Activated T-cell treated with anti-CD3 and anti-CD28 coated beads for 4 hours (primary cell): ENCODE measurements at places on chromosomes 3 and 15.

GRCh38 chr15:43776718-43777266 lies at the start of gene ELL3:
ELL3 (minus strand) TSS chr15:43776966; CDS start chr15:43776901, 65 bp downstream.
- DNase-seq = peak; percentile 71

GRCh38 chr15:35293353-35294130 lies 208.4 kb upstream of the NANOGP8 start:
- DNase-seq = no peak

- DNase-seq = no peak
Measured at GRCh38 chr3:192642651-192643050, 84.7 kb downstream of the FGF12 start.

GRCh38 chr3:25887907-25888306 lies 98.0 kb downstream of the OXSM start:
- DNase-seq = no peak

- no peak for DNase-seq
Measured at GRCh38 chr3:188037965-188038581, 115.9 kb upstream of the LPP start.

DNA sequence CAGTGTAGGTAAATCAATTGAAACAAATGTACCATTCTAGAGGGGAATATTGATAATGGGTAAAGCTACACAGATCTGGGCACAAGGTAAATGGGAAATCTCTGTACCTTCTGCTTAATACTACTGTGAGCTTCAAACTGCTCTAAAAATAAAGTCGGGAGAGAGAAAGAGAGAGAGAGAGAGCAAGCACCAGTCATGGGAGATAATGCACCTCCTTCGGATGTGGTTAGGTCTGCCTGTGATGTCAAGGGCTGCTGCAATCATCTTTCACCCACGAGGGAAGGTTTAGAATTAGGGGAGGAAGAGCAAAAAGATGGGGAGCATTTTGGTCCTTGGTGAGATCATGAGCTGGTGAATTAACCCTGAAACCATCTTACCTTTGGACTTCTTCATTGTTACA lies 219.1 kb downstream of the ZNF385D start:
- DNase-seq = no peak

DNA sequence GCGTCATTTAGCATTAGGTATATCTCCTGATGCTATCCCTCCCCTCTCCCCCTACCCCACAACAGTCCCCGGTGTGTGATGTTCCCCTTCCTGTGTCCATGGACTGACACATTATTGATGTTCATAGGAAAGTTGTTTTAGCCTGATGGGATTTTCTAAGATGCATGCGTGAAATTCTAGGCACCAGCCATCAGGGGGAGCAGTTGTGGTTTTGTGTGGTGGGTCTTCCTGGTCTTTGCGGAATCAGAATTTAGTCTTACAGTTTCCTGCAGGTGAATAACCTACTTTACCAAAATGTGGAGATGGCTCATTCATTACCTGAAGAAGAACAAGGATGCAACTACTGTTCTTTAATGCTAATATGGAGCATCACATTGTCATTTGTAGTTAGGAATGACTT lies 455.0 kb upstream of the THBS1 start:
- no peak for DNase-seq

DNA sequence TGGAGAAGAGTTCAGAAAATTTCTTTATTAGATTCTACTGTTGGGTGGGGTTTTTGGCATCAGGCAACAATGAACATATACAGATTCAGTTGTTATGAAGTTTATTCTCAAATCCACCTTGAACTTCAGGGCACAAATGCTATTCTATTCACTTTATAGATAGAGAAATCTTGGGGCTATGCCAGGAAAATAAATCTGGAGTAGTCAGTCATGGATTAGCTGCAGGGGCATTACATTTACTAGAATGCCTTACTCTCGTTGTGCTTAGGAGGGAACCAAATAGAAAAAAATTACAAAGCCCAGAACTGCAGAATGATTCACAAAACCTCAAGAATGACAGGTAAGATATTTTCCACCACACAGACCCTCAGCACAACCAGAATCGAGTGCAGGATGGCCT lies 216.7 kb downstream of the CDIN1 start:
- no peak for DNase-seq

GRCh38 chr3:25449857-25450256 lies 21.8 kb downstream of the RARB start:
- DNase-seq = no peak

- no peak for DNase-seq
Measured at GRCh38 chr15:83208367-83208661, 691 bp upstream of the HDGFL3 start.

DNA sequence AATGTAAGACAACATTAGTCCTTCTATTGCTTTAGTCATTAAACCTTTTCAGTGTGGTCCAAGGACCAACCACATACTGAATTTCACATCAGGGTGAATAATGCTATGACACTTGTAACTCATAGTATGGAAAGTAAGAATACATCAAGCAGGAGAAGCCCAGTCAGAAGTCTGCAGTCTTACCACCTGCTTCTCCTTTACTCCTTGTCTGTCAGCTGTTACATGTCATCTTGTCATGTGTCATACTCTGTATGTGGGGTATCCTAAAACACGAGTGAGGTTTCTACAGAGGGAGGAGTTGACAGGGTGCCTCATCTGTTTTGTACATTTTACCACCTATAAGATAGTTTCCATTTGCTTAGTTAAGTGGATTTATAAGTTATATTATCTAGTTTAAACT lies 32.8 kb upstream of the EID1 start:
- DNase-seq = no peak

DNA sequence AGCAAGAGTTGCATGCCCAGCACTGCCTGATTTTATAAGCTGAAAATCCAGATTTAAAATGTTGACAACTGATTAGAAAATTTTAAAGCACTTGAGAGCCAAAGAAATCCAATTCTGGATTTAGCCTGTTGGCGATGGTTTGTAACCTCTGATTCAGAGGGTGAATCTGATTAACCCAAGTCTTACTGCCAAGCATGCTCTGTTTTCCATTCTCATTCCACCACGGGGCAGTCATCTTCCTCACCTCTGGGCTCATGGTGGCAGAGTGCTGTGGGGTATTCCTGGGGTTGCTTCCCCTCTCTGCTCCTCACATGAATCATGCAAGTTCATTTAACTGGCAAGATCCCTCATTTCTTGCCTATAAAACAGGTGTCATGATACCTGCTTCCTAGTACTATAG lies 342.2 kb downstream of the EPHB1 start:
- no peak for DNase-seq

- DNase-seq = no peak
Measured at GRCh38 chr3:52521881-52522650, 11.6 kb downstream of the NT5DC2 start.

DNA sequence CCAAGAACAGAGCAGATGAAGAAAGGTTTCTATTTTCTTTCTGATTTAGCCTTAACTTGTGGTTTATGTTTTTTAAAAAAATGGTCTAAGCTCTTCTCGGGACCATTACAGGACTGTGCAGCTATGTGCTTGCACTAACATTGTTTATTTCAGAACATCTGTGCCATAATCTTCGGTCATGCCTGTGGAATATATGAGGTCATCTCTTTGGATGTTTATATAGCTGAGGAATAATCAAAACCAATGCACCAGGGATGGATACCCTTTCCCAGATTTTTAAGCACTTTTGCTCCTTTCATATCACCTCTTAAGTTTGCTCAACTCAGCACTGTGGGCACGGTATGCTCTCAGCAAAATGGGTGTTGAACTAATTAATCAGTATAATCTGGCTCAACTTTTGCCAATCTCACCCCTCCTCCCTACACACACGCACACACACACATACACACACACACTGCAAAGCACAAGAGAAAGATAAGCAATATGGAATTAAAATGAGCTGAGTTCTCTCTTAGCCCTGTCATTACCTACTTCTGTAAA lies 268.5 kb upstream of the TMC3 start:
- no peak for DNase-seq

- DNase-seq = peak; percentile 26
Measured at GRCh38 chr15:80695099-80695910, at the start of gene ABHD17C. ABHD17C (plus strand) TSS chr15:80695310; CDS start chr15:80695430, 120 bp downstream.

DNA sequence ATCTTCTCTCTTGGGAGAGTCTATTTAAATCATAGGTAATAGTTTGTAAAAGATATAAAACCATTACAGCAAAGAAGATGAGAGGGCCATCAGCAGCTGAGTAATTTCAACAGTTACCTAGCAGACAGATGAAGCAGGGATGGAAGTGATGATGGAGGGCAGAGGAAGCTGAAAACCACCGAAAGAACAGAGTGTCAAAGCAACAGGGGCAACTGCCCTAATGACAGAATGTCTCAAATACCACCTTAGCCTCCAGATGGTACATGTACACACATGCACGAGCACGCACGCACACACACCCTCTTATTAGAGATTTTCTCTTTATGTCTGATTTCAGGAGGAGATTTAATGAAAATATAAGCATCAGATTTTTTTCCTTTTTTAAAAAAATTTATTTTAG lies 64.5 kb downstream of the NEDD4 start:
- DNase-seq = no peak

DNA sequence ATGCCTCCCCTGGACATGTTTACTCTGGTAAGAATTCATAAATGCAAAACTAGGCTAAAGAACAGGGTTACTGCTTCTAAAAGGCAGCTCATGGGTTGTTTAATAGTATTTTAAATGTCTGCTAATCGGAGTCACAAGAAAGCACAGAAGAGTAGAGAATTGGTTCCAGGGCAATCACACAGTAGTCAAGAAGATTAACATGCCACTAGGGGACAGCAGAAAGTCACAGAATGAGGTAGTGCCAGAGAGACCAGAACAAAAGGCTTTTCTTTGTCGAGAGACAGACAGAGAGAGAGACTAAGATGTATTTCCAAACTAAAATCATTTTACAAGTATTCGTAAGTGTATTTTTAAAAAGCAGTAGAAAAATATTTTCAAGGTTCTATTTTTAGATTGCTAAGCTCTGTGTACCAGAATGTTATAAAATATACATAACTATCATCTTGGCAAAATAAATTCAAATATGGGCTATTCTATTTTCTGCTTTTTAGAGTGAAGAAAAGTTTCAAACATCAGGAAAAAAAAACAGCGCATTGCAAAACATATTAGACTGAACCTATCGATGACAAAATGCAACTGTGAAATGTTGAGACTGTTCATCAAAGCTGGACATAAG lies 78.3 kb upstream of the CDIN1 start:
- DNase-seq = no peak

- no peak for DNase-seq
Measured at GRCh38 chr15:76344893-76345582, 8.5 kb downstream of the ISL2 start.

- DNase-seq = no peak
Measured at GRCh38 chr3:142904639-142905436, 16.0 kb upstream of the PCOLCE2 start.

DNA sequence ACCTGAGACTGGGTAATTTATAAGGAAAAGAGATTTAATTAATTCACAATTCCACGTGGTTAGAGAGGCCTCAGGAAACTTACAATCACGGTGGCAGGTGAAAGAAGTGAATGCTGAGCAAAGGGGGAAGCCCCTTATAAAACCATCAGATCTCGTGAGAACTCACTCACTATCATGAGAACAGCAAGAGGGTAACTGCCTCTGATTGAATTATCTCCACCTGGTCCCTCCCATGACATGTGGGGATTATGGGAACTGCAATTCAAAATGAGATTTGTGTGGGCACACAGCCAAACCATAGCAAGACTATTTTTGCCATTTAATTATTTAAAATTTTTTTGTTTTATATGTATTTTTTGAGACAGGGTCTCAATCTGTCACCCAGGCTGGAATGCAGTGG lies 27.0 kb upstream of the KCTD6 start:
- no peak for DNase-seq

GRCh38 chr3:177484926-177485325 lies 287.6 kb upstream of the TBL1XR1 start:
- DNase-seq = no peak

GRCh38 chr3:184171562-184171961 lies 3.1 kb upstream of the AP2M1 start:
- DNase-seq = no peak

DNA sequence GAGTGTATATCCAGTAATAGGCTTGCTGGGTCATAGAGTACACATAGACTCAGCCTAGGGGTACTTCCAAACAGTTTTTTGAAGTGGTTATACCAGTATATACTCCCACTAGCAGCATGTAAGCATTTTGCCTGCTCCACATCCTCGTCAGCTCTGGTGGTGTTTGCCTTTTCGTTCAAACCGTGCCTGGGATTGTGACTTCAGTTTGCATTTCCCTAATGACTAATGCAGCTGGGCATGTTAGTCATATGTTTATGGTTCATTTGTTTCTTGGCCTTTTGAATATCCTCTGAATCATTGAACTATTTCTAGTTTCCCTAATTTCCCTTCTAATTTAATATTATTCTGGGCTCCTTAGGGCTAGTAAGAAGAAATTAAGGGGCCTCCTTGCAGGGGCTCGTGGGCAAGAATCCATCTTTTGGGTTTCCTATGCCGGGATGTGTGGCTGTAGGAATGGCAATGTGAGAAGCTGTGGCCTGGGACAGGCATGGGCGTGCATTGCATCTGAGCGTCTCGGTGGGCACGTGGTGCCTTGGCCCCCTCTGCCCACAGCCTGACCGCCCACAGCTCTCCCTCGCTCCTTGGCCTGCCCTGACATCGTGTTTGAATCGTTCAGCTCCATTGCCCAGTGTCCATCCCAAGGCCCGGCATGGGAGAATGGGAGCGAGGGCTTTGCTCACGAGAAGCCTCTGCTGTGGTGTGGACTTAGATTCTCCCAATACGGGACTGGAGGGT lies 26.4 kb downstream of the FAH start:
- DNase-seq = no peak

DNA sequence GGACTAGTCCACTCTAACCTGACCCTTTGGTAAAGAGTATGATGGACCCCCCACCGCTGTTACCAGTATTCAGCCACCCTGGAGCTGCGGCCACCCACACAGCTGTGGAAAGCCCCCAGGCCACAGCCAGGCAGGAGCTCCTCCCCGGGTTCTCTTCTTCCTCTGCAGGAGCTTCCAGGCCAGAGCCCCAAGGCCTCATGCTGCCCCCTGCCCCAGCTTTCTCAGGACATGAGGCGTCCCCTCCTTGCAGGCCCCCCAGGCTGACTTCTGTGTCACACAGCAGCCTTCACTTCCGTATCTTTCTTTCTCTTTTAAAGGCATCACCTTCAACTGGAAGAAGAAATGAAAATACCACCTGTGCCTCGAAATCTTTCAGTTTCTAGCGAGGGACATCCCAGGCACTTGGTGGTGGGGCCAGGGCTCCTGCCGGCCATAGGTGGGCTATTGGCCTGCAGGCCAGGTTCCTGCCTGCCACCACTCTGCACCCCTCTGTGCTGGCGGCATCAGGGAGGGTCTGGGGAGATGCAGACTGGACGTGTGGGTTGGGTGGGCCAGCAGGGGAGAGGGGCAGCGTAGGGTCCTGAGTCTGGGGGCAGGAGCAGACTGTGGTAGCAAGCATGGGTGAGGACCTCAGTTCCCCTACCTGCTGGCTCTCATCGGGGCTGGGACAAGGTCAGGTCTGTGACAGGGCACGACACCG lies 19.9 kb downstream of the KLF13 start:
- DNase-seq = no peak

DNA sequence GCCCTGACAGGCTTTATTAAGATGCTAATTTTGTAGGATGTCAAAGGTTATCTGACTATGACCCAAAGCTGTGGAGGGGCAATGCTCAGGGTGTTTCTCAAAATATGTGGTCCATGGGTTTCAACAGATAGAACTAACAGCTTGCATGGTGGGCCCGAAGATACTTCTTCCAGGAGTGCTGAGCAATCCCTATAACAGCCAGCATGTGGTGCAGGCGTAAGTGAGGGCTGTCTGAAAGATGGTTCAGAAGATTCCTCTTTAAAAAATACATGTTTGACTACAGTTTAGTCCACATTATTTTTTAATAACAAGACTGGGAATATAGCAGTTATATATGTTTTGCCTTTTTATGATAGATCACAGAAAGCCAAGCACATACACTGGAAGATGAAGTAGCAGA lies 7.6 kb downstream of the SCG3 start:
- no peak for DNase-seq

- no peak for DNase-seq
Measured at GRCh38 chr15:70250208-70251201, 152.8 kb upstream of the TLE3 start.
